ENCODE measurements at places on chromosomes 2 and 18.

- DNase-seq: no peak
Observed at GRCh38 chr2:48144777-48145176, 238.5 kb upstream of the FBXO11 start.

- DNase-seq: no peak
Observed at GRCh38 chr2:122570641-122571040, 815.2 kb downstream of the TSN start.

DNA sequence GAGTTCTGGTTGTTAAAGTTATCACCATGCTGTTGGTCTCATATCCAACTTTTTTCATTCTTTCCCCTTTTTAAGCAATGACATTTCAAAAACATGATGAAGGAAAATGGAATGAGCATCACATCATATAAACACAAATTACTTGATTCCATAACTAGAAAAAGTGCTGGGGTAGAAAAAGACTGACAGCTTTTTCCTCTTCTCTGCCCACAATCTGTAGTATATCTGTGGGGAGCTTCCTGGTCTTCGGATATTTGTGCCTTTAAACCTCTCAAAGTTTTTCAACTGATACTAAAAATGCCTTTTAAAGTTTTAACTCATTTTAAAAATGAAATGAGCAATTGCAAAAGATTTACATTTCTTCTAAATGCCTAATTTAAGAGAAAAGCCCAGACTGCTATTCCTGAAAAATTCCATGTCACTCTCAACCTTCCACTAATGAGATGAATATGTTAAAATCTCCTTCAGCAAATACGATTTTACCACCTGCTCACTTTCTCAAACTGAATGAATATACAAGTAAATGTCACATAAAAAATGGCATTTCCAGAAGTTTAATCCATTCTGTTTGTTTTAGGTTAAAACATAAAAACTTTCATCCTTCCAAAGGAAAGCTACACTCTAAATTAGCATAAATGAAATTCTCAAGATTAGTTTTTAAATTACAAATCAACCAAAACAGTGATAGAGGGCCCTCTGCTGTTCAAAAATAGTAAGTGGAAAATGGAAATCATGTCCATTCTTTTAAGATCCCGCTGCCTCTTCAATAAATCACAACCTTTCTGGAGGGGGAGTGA is 2.1 kb downstream of the DNAH7 start:
- DNase-seq: no peak

DNA sequence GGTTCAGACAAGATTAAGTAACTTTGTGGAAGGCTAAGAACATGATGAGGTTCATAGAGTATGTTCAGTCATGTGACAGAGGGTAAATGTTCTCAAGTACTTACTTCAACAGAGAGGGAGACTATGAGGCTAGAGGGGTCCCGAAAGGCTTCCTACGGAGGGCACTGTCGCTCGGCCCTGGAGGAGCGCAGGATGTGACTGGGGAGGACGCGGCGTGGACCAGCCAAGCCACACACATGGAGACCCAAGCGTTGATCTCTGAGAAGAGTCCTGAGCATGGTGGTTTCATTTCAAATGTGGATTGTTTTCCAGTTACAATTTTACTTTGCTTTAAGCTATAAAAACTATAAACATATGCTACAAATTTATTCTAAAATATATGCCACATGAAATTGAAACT is 227.5 kb downstream of the PTGR3 start:
- no peak for DNase-seq

DNA sequence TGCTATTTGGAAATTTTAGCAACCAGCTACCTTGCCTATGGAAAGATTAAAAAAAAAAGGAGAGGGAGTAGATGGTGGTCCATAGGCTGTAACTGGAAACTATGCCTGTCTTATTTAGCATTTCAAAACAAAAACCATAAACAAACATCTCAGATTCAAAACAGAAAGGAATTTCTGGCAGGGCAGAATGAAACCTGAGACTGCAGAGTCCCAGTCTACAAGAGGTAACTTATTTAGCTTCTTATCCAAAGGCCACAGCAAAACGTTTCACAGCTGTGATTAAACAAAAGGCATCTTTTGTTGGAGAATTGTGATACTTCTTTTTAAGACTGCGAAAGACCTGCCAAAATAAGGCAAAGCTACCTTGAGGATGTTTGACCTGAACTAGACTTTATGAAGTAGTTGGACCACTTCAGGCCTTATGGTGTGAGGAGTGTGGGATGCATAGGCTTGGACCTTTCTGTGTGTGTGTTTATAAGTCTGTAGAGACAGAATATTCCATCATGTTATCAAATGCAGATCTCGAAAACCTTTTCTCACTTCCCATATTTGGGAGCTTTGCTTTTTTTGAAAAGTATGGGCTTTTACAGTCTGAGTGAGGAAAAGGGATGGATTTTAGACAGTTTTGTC is 11.0 kb downstream of the CRIM1 start:
- DNase-seq: no peak

- no peak for DNase-seq
Observed at GRCh38 chr18:80178935-80179818, 68.1 kb downstream of the PARD6G start.

GRCh38 chr2:108640731-108641130 is 78.6 kb upstream of the RANBP2 start:
- no peak for DNase-seq

DNA sequence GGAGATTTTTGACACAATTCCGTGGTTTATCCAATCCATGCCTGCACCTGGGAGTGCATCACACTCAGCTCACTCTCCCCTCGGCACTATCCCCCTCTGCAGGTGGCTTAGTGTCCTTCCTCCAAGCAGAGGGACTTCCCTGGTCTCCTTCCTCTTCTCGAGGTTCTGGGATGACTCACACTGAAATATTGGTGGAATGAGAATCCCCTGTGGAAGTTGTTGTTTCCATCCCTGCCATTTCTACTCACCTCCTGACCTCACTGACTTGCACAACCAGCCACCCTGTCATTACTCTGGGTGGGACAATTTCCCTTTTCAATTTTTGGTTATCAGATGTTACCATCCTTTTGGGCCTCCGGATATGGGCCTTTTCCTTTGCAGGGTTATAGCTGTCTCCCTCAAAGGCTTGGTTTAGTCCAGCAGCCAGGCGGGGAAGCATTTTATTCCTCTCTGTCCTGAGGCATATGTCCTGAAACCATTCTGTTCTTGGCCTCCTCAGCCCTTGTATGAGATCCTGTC is 59.9 kb downstream of the PTPRM start:
- no peak for DNase-seq

- no peak for DNase-seq
Observed at GRCh38 chr2:179701524-179702110, 159.8 kb downstream of the ZNF385B start.

DNA sequence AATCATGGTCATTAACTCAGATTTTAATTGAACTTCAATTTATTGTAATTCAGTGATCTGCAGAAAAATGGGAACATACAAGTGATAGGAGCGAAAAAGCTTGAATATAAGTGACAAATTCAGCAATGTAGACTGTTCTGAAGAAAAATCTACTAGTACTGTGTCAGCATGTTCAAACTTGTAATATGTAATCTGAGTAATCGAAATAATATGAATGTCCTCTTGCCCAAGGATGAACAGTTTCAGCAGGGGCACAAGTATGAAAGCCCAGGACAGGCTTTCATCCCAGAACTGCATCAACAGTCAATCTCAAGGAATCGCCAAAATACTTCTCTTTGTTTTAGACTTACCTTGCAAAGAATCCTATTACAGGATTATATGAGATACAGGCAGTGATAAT is 1110.5 kb downstream of the LRP1B start:
- no peak for DNase-seq

GRCh38 chr18:33606621-33607020 is 28.6 kb downstream of the ASXL3 start:
- no peak for DNase-seq

GRCh38 chr2:32446369-32446768 is 89.5 kb downstream of the BIRC6 start:
- DNase-seq: no peak

GRCh38 chr2:198440833-198441232 is 636.4 kb downstream of the PLCL1 start:
- no peak for DNase-seq

GRCh38 chr2:33891616-33892015 is 292.5 kb upstream of the FAM98A start:
- DNase-seq: no peak

DNA sequence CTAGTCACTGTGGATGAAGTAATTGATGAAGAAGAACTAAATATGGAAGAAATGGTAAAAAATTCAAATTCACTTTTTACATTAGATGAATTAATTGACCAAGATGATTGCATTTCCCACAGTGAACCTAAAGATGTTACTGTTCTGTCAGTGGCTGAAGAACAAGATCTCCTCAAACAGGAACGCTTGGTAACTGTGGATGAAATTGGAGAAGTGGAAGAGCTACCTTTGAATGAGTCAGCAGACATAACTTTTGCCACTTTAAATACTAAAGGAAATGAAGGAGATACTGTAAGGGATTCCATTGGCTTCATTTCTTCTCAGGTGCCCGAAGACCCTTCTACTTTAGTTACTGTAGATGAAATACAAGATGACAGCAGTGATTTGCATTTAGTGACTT is 26.6 kb upstream of the DYSF start:
- no peak for DNase-seq

DNA sequence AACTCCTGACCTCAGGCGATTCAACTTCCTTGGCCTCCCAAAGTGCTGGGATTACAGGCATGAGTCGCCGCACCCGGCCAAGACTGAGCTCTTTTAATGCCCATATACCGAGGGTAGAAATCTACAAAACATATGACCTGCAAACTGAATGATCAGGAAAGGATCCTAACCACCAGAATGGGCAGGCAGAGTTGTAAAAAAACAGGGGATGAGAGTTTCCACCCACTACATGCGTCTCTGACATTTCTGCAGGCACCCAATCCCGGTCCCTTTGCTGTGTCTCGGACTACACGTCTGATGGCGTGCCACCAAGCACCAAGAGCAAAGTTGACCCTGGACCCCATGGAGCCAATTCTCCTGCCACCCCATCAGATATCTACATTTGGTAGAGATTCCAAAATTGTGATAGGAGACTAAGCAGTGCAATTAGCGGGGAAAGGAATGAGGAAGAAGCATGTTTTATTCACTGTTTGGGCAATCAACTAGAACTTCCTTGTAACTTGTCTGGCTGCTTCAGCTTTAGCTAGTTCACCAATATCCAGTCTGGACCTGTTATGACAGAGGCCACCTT is 74.1 kb downstream of the ATP8B1 start:
- no peak for DNase-seq

DNA sequence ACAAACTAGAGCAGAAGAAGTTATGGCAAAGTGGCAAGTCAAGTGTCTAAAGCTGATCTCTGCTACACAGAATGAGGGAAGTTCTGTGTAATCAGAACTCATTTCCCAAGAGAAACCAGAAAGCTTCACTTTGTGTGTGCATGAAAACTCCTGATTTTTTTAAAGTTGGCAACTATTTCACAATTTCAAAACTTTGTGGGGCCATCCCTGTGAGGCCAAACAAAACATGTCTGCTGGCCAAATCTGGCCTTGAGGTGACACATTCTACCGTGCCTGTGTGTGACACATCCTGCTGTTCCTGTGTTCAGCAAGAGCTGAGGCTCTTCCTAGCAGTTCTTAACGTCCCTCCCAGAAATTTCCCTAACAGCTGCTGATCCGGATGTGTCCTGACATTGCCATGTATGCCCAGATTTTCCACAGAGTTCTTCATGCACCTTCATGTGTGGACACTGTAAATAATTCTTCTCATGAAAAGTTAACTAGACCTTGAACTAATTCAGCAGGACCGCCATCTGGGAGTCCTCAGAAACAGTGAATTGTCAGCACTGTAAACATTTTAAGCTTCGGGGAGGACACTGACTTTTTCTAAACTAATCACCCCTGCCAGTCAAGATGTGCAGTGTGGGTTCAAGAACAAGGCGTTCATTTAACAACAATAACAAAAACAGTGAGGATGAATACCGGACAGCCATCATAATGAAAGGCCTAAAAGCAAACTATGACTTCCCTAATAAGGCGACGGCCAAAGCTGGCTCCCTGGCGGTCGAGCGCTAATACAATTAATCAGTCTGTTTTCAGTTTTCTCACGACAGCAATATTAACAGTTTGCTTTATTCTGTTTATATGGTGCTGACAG is 99.0 kb downstream of the PLEKHM3 start:
- no peak for DNase-seq

DNA sequence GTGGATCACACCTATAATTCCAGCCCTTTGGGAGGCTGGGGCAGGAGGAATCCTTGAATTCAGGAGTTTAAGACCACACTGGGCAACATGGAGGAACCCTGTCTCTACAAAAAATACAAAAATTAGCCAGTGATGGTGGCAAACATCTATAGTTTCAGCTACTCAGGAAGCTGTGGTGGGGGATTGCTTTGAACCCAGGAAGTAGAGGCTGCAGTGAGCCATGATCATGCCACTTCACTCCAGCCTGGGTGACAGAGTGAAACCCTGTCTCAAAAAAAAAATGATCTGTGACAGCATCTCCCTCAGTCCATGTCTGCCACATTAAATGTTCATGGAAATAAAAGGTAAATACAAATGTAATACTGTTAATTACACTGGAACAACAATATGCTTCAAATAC is 121.4 kb upstream of the COL5A2 start:
- no peak for DNase-seq

DNA sequence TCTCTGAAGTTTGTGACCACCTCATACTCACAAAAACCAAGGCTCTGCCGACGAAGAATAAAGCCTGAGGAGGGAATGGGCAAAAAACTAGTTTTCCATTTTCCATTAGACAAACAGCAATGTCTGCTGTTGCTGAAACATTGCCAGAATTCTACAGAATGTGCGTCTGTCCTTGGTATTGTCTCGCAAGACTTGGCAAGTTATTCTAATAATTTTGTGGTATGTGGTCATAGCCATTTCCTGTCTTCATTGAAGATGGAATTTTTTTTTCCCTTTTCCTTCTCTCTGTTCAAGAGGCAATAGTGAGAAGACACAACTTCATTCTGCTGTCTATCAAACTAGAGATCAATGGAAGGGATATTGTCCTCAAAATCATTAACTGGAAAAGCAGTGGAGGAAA is 296.1 kb downstream of the RND3 start:
- no peak for DNase-seq

GRCh38 chr18:67525328-67526099 is 9.0 kb upstream of the DSEL start:
- DNase-seq: peak; percentile 16

- no peak for DNase-seq
Observed at GRCh38 chr2:156333274-156333950, 891 bp upstream of the NR4A2 start.

DNA sequence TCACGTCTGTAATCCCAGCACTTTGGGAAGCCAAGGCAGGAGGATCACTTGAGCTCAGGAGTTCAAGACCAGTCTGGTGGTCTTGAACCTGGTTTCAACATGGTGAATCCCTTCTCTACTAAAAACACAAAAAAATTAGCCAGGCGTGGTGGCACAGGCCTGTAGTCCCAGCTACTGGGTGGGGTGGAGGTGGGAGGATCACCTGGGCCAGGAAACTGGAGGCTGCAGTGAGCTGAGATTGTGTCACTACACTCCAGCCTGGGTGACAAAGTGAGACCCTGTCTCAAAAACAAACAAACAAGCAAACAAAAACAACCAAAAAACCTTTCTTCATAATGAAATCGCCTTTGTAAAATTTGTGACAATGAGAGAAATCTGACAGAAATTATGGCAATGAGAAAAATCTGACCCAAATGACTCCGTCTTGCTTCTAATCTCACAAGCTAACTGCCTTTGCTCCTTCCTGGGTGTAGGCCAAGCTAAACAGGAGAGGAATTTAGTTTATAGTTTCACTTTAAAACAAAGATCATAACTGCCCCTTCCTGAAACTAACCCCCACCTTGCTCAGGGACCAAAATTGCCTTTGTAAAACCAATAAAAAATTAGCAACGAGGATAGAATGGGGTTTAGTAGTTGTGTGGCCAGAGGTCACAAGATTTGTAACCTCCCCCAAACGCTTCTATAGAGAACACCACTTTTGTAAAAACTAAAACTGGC is 60.7 kb upstream of the KIF5C start:
- DNase-seq: no peak

- no peak for DNase-seq
Observed at GRCh38 chr2:62423235-62423634, 82.8 kb downstream of the TMEM17 start.

Measured in left renal cortex interstitium (tissue), 4 donors.